ENCODE measurements at places on chromosomes 3 and 15.

- H3K27me3 ChIP-seq, result no peaks in the 10 kb centered on the region
- H3K4me3 ChIP-seq, result no peak overlapping the region
- H3K36me3 ChIP-seq, result no peaks in the 10 kb centered on the region
- H3K27ac ChIP-seq, result no peak overlapping the region
Observed at GRCh38 chr15:39054128-39054732, 489.6 kb upstream of the RASGRP1 start.

DNA sequence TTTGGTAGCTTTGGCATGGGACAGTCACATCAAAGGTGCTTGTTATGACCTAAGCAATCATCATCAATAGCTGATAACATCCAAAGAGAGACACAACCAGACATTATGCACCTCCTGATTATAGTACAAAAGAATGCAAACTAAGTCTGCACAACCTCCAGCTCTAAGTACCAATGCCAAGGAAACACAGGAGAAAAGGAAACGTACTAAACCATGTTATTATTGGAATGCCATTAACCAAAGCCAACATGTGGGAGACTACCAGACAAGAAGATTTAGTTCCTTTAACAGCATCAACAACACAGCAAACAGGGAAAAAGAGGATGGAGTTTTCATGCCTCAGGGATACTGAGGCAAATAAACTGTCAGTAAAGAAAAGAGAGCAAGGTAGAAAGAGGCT is 61.4 kb downstream of the CD47 start:
- H3K27ac ChIP-seq, result no peak overlapping the region
- no peak for DNase-seq
- no peaks in the 10 kb centered on the region for H3K4me1 ChIP-seq
- no peak overlapping the region for H3K4me3 ChIP-seq
- no peaks in the 10 kb centered on the region for H3K27me3 ChIP-seq

- no peak overlapping the region for H3K27ac ChIP-seq
- H3K4me3 ChIP-seq, result no peak overlapping the region
- no peaks in the 10 kb centered on the region for H3K4me1 ChIP-seq
- no peak for DNase-seq
Observed at GRCh38 chr15:63163217-63163616, 5.9 kb upstream of the RPS27L start.

DNA sequence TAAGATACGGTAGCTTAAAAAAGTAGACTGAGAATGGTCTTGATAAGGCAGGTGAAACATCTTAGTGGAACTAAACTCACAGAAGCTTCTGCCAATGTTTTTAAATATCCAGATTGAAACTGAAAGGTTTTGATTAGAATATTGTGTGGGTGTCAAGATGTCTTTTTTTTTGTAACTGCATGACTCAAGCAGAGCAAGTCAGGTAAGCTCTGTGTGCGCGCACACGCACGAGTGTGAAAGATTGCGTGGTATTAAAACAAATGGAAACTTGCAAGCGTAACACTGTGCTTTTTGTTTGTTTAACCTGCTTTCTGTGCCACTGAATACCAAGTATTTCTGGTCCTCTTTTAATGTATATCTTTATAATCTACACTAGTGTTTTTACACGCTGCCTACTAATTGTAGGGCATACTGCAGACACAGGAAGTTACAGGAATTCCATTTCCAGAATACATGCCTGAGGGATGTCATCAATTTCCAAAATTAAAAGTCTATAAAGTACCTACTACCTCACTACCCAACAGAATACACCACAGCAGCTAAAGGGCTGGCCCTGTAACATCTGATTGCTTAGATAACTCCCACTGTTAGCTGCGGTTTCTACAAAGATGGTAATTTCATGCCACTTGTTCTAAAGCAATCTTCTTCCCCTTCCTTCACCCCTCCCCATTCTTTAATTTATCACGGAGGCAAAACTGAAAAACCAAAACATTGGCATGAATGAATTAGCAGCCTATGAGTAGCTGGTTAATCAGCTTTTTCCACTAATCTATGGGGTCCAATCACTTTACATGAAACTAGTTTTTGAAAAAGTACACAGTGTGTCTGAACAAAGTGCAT is 472.8 kb downstream of the SHQ1 start:
- no peak for DNase-seq
- no peak overlapping the region for H3K4me3 ChIP-seq
- no peak overlapping the region for H3K27ac ChIP-seq
- 0 out of 2 replicates have a peak, but pooled peaks cover 2% of the 10 kb centered on the region for H3K4me1 ChIP-seq
- peaks cover 7% of the 10 kb centered on the region for H3K36me3 ChIP-seq

DNA sequence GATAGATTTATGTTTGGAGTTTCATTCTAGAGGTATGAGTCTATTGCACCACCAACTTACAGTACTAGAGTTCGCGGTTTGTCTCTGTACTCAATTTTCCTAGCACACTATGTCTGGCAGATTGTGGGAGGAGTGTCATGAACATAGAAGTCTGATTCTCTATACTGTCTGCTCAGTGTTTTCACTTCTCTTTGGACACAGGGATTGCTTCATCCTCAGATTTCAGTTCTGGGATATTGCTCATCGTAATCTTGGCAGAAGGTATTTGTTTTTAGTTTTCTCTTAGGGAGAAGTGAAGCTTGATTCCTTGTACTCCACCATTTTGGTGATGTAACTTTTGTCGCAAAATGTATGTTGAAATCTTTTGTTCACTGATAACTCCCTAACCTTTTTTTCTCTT is 27.8 kb upstream of the AZI2 start:
- H3K4me3 ChIP-seq, result no peak overlapping the region
- no peak for DNase-seq
- no peaks in the 10 kb centered on the region for H3K27me3 ChIP-seq
- no peaks in the 10 kb centered on the region for H3K36me3 ChIP-seq
- H3K4me1 ChIP-seq, result no peaks in the 10 kb centered on the region

All from iPS DF 6.9 (cell line).